ENCODE measurements at places on chromosomes 6 and 20.

DNA sequence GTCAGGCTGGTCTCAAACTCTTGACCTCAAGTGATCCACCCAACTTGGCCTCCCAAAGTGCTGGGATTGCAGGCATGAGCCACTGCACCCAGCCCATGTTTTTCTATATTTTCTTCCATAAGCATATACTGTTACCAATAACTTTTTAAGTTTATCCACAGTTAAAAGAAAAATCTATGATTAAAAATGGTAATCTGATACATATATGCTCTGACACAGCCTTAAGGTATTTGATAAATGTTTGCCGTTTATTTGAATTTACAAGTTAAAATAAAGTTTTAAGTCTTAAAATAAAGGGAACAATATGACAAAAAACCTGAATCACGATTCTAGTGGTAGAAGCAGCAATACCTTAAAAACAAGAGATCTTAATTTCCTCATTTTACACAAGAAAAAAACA lies 5.2 kb downstream of the STK38 start:
- no peak for DNase-seq

DNA sequence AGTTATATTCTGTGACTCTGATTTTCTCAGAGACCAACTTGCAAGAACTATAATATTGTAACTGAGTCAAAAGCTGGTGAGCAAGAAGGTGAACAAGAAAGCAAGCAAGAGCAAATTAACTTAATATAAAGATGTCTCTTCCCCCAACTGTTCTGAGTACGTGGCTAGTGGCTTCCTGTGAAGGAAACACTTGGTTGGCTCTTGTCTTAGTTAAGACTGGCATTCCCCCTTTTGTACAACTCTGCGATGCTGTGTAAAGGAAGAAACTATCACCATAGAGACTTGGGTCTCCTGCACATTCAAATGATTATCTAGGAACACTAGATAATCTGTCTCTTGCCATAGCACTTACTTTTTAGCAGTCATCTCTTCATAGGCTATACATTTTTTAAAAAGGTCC lies 47.3 kb upstream of the TNFAIP3 start:
- DNase-seq = no peak

DNA sequence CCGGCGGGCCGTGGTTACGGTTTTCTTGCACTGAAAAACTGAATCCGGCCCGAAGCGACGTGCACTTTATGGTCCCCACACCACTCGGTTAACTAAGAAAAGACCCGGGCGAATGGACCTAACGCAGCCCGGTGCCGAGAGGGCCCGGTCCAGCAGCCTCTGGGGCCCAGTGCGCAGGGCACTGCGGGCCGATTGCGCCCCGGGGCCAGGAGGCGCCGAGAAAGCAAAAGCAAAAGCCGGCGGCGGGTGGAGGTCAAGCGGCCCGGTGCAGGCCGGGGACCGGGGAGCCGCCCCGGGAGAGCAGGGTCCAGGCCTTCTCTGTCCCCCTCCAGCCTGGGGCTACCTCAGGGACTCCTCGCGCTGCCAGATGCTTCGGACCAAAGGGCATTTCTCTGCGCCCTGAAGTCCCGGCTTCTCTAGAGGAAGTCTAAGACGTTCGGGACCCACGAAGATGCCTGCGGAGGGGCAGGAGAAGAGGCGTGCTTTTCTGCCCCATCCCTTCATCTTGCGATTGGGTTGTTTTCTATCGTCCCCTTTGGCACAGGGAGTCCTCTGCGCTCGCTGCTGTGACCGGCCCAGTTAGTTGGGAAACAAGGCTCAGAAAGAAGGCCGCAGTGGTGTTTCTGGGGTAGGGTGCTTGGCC lies 4.4 kb downstream of the FOXF2 start:
- no peak for DNase-seq

GRCh38 chr20:37880726-37881591 lies 22.0 kb upstream of the VSTM2L start:
- peak; percentile 38 for DNase-seq

- no peak for DNase-seq
Observed at GRCh38 chr6:144619966-144620365, 334.8 kb downstream of the UTRN start.

DNA sequence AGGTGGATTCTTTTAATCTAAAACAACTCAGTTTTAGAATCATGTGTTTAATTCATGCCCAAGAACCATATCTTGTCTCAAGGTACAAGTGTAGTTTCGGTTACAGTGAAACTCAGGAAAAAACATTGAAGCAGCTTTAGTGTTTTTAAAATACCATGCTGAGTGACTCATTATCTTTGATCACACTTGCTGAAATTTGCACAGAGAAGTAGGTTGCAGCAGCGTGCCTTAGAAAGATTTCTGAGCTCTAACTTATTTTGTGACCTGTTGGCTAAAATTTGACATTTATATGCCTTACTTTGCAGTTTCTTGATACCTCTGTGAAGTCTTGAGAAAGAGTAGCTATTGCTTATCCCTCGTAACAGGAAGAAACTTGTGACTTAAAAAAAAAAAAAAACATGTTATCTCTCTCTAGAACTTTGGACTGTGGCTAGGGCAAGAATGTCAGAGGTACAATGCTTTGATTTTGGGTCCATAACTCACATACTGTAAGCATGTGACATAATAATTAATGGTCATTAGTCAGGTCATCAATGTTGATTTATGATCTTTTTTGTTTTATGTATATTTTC lies 34.5 kb upstream of the FUCA2 start:
- DNase-seq = no peak

- no peak for DNase-seq
Observed at GRCh38 chr20:61611401-61612180, 359.5 kb downstream of the CDH4 start.

DNA sequence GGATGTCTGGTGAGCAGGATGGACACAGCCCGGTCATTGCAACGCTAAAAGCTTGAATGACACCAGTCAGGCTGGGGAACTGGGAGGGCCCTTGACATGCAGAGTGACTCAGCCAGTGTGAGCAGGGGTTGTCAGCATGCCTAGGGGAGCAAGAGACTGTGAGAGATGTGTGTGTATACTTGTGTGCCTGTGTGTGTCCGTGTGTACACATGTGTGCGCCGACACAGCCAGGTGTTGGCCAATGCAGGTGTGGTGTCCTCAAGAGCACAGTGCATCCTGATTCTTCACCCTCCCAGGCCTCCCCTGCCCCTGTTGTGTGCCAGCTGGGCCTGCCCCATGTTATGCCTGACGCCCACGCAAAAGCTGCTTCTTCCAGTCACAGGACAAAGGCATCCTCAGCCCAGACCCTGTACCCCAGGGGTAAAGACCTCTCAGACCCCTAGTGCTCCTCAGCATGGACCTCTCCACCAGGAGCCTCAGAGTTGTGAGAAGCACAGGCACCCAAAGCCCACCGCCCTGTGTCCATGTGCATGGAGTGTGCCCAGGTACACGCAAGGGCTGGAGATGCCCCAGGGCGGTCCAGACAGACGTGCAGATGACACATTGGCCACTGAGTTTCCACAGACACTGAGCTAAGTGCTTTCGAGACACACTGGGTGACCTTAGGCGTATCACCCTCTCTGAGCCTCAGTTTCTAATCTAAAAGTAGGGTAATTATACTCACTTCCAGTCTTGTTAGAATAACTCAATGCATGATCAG lies 16.6 kb downstream of the NRSN2 start:
- no peak for DNase-seq

Measured in hindlimb muscle (tissue), 1 donor.